ENCODE measurements at places on chromosomes 6 and 20. TPM values are rescaled to one million over a fixed set of nuclear protein-coding genes. Genes with fewer than 3 reads are reported as not detected.

GRCh38 chr6:21181866-21182265, 411.7 kb upstream of the SOX4 start:
- H3K4me1 ChIP-seq: peaks cover 2% of the 10 kb centered on the region
- H3K4me3 ChIP-seq: no peak overlapping the region
- peaks cover 13% of the 10 kb centered on the region for H3K36me3 ChIP-seq

GRCh38 chr20:61886721-61887595, 178.7 kb downstream of the TAF4 start:
- H3K27ac ChIP-seq: no peak overlapping the region
- H3K27me3 ChIP-seq: peaks cover 9% of the 10 kb centered on the region
- DNase-seq: peak; percentile 58
- H3K4me1 ChIP-seq: peaks cover 2% of the 10 kb centered on the region
- no peak overlapping the region for H3K4me3 ChIP-seq

GRCh38 chr6:70375166-70375565, 38.1 kb upstream of the FAM135A start:
- no peak overlapping the region for H3K27ac ChIP-seq
- H3K4me1 ChIP-seq: no peaks in the 10 kb centered on the region
- no peak overlapping the region for H3K4me3 ChIP-seq

- no peaks in the 10 kb centered on the region for H3K4me1 ChIP-seq
- no peak overlapping the region for H3K4me3 ChIP-seq
- H3K36me3 ChIP-seq: no peaks in the 10 kb centered on the region
- H3K27me3 ChIP-seq: peaks cover 6% of the 10 kb centered on the region
- no peak overlapping the region for H3K27ac ChIP-seq
These were observed 43.0 kb upstream of the TGM2 start for GRCh38 chr20:38208088-38208487.

DNA sequence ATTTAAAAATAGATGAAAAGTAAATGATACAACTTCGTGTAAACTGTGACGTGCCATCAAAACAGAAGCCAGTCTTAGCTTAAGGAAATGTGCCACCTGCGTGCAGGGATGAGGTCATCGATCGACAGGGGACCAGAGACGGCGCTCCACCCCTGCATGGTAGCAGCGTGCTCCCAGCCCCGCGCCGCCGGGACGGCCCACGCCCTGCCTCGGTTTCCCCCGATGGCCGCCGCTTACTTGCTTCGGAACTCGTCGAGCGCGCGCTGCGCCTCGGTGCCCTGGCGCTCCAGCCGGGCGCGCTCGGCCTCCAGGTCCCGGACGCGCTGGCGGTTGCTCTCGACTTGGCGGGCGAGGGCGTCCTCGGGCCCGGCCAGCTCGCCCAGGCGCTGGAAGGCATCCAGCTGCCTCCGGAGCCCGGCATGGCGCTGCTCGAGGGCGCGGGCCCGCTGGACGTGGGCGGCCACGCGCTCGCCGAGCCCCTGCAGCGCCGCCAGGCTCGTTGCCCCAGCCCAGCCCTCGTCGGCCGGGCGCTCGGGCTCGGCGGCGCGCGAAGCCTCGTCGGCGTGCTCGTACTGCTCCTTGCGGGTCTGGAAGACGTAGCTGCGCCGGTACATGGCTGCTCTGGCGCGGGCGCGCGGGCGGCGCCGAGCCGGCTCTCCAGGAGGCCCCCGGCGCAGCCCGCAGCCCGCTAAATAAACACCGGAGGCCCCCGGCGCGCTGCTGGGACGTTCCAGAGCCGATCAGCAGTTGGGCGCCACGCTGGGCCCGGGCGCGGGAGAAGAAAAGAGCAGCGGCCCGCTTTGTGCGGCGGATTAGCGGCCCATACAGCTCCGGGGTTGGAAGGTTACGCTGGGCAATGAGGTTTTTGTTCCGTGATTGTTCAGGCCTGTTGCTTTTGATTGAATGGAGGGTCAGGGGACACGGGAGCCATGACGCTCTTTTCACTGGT, at the start of gene BFSP1:
TSS of gene BFSP1 (minus strand) at position 664 of the 949 bp plus-strand sequence. CDS start at position 614, 50 bp downstream.
- no peaks in the 10 kb centered on the region for H3K36me3 ChIP-seq
- DNase-seq: peak; percentile 78
- H3K27ac ChIP-seq: peak within 1 kb of the TSS; percentile 68
- H3K4me3 ChIP-seq: peak within 1 kb of the TSS; percentile 70
- H3K4me1 ChIP-seq: peaks cover 16% of the 10 kb centered on the region

- DNase-seq: no peak
- no peak overlapping the region for H3K27ac ChIP-seq
- H3K27me3 ChIP-seq: peaks cover 9% of the 10 kb centered on the region
- no peaks in the 10 kb centered on the region for H3K4me1 ChIP-seq
- H3K36me3 ChIP-seq: no peaks in the 10 kb centered on the region
These were observed 97.2 kb upstream of the HDAC2 start for GRCh38 chr6:114068116-114068515.

GRCh38 chr6:139863964-139864363, 489.5 kb upstream of the CITED2 start:
- H3K4me1 ChIP-seq: peaks cover 2% of the 10 kb centered on the region
- no peak overlapping the region for H3K27ac ChIP-seq
- no peak for DNase-seq
- H3K4me3 ChIP-seq: no peak overlapping the region
- no peaks in the 10 kb centered on the region for H3K36me3 ChIP-seq

GRCh38 chr6:130967502-130968445, 95.3 kb downstream of the EPB41L2 start:
- H3K36me3 ChIP-seq: peaks cover 2% of the 10 kb centered on the region
- peaks cover 18% of the 10 kb centered on the region for H3K4me1 ChIP-seq
- no peak overlapping the region for H3K27ac ChIP-seq
- DNase-seq: no peak

DNA sequence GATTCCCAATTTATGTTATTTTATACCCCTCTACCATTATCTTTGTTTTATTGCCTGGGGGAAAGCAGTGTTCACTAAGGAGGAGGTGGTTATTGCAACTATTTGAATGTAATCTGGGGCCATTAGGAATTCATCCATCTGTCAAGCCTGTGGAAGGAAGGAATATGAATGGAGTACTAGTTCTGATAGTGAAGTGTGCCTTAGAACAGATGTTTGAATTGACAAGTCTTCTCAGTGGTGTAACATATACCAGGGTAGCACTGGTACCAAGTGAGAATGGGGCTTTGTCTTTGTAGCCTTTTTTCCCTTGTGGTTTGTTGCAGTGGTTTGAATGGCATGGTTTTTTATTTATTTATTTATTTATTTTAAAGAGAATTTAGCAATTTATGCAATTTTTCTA, 27.9 kb upstream of the HDAC2 start:
- H3K27me3 ChIP-seq: peaks cover 20% of the 10 kb centered on the region
- no peak overlapping the region for H3K27ac ChIP-seq

- no peaks in the 10 kb centered on the region for H3K4me1 ChIP-seq
- H3K4me3 ChIP-seq: no peak overlapping the region
- H3K36me3 ChIP-seq: no peaks in the 10 kb centered on the region
- no peak overlapping the region for H3K27ac ChIP-seq
- peaks cover 9% of the 10 kb centered on the region for H3K27me3 ChIP-seq
These were observed 14.9 kb upstream of the MRS2 start for GRCh38 chr6:24387818-24388217.

The FLRT3 gene
- total RNA-seq: not detected

DNA sequence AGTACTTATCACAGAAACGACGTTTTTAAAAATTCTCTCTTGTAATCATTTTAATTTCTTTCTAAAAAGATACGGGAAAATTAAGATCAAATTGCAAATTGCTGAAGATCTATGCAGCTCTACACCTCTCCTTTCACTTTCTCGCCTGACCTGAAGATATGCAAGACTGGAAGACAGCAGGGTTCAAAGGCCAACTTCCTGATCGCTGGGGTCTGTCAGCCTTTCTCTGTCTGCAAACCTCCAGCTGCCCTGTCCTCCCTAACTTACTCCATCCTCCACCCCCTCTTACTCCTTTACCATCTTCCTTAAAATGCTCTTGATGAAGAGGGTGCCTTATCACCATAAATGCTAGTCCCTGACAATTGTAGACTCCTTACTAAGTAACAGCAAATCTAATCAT, 63.7 kb downstream of the POPDC3 start:
- DNase-seq: no peak
- peaks cover 16% of the 10 kb centered on the region for H3K27me3 ChIP-seq

GRCh38 chr6:104956731-104957294, at the start of gene LIN28B:
Gene LIN28B, plus strand, starts transcription at chr6:104957107. Its CDS starts 144 bp downstream, at chr6:104957251.
- H3K27me3 ChIP-seq: peaks cover 56% of the 10 kb centered on the region
- H3K27ac ChIP-seq: no peak within 1 kb of the TSS
- DNase-seq: no peak

The PTPRT gene
- total RNA-seq: not detected

DNA sequence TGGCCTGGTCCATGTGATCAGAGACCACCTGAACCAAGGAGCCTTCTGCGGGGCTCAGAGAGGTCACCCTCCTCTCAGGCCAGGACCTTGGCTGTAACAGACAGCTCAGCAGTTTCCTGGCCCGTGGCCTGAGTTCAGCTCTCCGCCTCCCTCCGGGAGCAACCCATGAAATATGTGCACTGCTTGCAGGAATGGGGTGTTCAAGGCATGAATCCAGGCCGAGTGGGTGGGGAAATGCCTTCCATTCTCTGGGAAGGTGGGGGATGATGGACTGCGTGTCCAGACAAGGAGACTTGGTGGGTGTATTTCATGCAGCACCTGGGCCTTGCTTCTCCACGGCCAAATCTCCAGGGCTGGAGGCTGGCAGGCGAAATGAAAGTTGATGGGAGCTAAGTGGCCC, 46.0 kb downstream of the SIRPA start:
- H3K36me3 ChIP-seq: no peaks in the 10 kb centered on the region
- peaks cover 18% of the 10 kb centered on the region for H3K27me3 ChIP-seq
- no peaks in the 10 kb centered on the region for H3K4me1 ChIP-seq
- no peak overlapping the region for H3K4me3 ChIP-seq

DNA sequence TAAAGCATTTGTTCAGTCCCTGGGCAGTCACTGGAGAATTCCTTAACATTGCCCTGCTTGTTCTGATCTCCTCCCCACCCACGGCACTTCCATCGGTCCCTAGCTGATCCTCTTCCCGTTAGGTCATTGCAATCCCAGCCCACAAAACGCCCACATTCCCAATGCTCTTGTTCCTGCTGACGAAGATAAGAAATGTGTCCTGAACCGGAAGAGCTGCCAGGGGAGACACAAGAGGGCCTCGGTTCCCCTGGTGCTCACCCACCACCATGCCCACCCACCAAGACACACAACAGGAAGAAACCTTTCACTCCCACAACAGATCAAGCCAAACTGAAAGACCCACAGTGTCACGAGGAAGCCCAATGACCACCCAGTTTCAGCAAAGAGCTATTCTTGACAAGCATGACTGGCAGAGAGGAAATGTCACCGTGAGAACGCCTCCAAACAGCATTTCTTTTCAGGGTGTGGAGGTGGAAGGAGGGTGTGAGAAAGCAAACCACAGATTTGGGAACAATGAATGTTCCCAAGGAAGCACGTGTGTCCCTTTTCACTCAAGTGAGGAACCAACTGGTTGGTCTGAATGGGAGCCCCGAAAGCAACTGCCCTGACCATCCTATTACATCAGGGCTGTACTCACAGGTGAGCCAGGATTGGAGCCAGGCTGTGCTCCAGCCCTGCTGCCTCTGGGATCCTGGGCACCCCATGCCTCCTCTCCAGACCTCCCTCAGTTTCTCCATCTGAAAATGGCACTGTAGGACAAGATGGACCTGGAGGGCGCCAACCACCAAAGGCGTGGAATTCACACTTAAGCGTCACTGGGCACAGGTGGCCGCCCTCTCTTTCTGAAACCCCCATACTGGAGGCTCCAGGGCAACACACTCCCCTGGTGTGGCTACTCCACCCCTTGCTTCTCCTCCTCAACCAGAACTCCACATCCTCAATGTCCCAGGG, 97.5 kb downstream of the ZMYND8 start:
- peak overlapping the region; percentile 70 for H3K27ac ChIP-seq
- peaks cover 16% of the 10 kb centered on the region for H3K4me1 ChIP-seq
- no peak for DNase-seq
- H3K27me3 ChIP-seq: no peaks in the 10 kb centered on the region
- H3K4me3 ChIP-seq: no peak overlapping the region

DNA sequence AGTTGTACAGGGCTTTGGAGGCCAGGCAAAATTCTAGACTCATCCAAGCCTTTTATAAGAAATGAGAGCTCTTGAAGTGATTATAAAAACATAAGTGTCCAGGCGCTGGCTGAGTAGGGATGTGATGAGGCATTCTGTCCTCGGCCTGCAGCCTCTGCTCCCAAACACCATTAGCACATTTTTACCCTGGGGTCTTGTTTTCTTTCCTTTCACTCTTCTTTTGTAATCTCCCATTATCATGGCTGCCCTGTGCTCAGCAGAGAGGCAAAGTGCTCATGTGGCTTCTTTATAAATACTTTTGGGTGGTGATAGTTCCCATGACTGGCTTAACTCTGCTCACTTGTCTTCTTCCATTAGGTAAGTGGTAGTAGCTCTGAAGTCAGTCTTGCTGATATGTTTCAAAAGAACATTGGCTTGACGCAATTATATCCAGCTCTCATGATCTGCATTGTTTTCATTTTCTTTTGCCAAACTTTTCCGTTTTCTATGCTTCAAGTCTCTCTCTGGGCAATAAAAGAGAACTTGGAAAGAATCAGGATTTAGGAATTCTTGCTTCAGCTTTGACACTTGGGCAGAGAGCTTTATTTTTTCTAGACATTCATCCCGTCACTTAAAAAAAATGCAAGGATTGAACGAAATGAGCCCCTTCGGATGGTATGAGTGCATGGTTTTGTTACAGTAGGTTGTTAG, 61.1 kb downstream of the CAP2 start:
- DNase-seq: no peak
- H3K27me3 ChIP-seq: peaks cover 24% of the 10 kb centered on the region
- no peaks in the 10 kb centered on the region for H3K4me1 ChIP-seq
- H3K4me3 ChIP-seq: no peak overlapping the region
- no peaks in the 10 kb centered on the region for H3K36me3 ChIP-seq
- no peak overlapping the region for H3K27ac ChIP-seq

GRCh38 chr6:124671324-124671723, 290.9 kb upstream of the RNF217 start:
- H3K36me3 ChIP-seq: no peaks in the 10 kb centered on the region
- no peak overlapping the region for H3K4me3 ChIP-seq
- DNase-seq: no peak
- H3K27me3 ChIP-seq: no peaks in the 10 kb centered on the region
- H3K4me1 ChIP-seq: no peaks in the 10 kb centered on the region

GRCh38 chr6:27867945-27868300, 44.3 kb downstream of the OR2B2 start:
- H3K4me3 ChIP-seq: peak overlapping the region; percentile 94
- no peaks in the 10 kb centered on the region for H3K27me3 ChIP-seq
- no peak for DNase-seq
- peaks cover 54% of the 10 kb centered on the region for H3K4me1 ChIP-seq
- peak overlapping the region; percentile 99 for H3K27ac ChIP-seq
- peaks cover 13% of the 10 kb centered on the region for H3K36me3 ChIP-seq

The PDE10A gene
- not detected for total RNA-seq

DNA sequence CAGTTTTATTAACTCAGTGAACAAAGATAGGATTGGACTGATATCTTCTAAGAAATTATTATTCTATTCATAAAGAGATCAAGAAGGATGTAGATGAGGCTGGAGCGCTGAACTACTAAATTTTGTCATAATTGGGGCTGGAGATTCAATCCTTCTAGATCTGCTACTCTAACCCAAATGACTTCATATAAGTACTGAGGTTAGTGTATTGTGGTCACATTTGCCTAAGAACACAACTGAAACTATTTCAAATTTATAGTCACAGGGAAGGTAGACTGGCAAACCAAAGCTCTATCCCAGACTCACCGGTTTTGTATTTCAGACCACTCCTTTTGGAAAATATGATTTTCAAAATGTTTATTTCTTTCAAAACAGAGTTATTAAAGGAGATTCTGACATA, 96.7 kb downstream of the BMP5 start:
- no peaks in the 10 kb centered on the region for H3K27me3 ChIP-seq
- no peaks in the 10 kb centered on the region for H3K36me3 ChIP-seq
- no peak overlapping the region for H3K4me3 ChIP-seq
- no peaks in the 10 kb centered on the region for H3K4me1 ChIP-seq

GRCh38 chr6:722608-723007, 29.7 kb upstream of the EXOC2 start:
- no peaks in the 10 kb centered on the region for H3K36me3 ChIP-seq
- no peak overlapping the region for H3K27ac ChIP-seq
- no peak overlapping the region for H3K4me3 ChIP-seq
- no peaks in the 10 kb centered on the region for H3K4me1 ChIP-seq
- peaks cover 18% of the 10 kb centered on the region for H3K27me3 ChIP-seq
- no peak for DNase-seq

The SPATA2 gene
- total RNA-seq: 10.1 TPM

The C20orf202 gene
- total RNA-seq: not detected
